Cortex of kidney (tissue), 1 donor: ENCODE measurements at places on chromosomes 2 and 18.

GRCh38 chr2:165067643-165068486 is 112.5 kb upstream of the SLC38A11 start:
- DNase-seq, result no peak

- no peak for DNase-seq
These were observed 154.9 kb upstream of the TTC39C start for GRCh38 chr18:23859466-23860336.

- DNase-seq, result no peak
These were observed 2.2 kb downstream of the PLEKHA3 start for GRCh38 chr2:178482437-178482836.

GRCh38 chr2:112585873-112586464 is 1.6 kb downstream of the CHCHD5 start:
- no peak for DNase-seq

DNA sequence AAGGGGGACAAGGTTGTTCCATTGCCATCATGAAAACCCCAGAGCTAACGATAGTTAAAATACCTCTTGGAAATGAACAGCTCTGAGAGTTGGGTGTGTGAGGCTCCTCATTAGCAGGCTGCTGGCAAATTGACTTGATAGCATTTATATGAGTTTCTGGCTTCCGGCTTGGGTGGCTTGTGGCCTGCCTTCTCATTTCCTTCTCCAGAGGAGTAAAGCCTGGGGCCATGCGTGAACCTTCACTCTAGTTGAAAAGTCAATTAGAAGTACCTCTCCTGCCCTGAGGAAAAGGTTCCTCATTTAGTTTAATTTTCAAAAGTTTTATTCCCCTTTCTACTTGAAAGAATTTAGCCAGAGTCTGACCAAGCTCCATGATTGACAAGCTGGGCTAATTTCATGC is 67.1 kb downstream of the MGAT5 start:
- no peak for DNase-seq

GRCh38 chr2:106280224-106280623 is 86.1 kb upstream of the UXS1 start:
- no peak for DNase-seq

DNA sequence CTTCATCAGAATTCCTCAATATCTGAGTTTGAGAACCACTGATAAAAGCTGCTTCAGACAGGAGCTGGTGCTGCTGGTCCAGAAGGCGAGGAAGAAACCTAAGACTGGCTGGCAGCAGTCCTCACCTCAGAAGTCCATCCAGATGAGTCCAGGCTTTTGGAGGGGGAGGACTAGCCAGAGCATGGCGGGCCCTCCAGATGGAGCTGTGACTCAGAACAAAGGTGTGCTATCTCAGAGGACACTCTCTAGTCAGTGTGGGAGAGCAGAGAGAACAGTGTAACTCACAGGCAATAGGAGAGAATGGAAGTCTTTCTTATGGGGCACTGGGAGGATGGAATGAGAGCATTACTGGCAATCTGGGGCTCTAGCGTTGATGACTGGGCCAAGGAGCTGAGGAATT is 191.4 kb downstream of the NYAP2 start:
- DNase-seq, result no peak

GRCh38 chr2:26356771-26357170 is 10.2 kb upstream of the ADGRF3 start:
- no peak for DNase-seq

DNA sequence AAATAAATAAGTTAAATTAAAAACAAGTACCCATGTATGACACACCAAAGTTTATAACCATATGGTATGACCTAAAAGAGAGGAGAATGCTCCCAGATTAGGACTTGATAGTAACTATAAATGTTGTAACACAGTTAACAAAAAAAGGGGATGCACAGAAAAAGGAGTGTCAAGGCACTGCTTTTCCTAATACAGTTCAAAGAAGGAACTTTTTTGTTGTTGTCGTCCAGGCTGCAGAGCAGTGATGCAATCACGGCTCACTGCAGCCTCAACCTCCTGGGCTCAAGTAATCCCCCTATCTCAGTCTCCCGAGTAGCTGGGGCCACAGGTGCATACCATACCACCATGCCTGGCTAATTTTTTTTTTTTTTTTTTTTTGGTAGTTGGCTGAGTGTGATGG is 2.7 kb downstream of the NARS1 start:
- no peak for DNase-seq

DNA sequence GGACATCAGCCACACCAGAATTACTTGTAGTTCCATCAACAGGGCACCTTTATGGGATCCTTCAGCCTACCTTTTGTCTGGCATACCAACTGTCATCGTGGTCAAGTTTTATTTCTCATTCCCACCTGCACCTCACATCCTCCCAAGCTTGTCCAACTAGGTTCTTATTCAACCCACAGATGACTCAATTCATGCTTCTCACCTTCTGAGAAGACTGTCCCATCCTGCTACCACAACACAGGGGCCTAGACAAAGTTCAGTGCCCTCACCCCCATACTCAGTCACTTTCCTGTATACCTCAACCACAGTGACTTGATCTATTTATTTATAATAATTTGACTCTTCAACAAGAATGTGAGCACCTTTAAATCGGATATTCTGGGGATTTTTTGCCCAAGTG is 114.4 kb upstream of the ACVR1C start:
- DNase-seq, result no peak

GRCh38 chr2:148876595-148877402 is 1.8 kb downstream of the KIF5C start:
- no peak for DNase-seq

- DNase-seq, result no peak
These were observed 80.3 kb downstream of the INSIG2 start for GRCh38 chr2:118168615-118169014.

DNA sequence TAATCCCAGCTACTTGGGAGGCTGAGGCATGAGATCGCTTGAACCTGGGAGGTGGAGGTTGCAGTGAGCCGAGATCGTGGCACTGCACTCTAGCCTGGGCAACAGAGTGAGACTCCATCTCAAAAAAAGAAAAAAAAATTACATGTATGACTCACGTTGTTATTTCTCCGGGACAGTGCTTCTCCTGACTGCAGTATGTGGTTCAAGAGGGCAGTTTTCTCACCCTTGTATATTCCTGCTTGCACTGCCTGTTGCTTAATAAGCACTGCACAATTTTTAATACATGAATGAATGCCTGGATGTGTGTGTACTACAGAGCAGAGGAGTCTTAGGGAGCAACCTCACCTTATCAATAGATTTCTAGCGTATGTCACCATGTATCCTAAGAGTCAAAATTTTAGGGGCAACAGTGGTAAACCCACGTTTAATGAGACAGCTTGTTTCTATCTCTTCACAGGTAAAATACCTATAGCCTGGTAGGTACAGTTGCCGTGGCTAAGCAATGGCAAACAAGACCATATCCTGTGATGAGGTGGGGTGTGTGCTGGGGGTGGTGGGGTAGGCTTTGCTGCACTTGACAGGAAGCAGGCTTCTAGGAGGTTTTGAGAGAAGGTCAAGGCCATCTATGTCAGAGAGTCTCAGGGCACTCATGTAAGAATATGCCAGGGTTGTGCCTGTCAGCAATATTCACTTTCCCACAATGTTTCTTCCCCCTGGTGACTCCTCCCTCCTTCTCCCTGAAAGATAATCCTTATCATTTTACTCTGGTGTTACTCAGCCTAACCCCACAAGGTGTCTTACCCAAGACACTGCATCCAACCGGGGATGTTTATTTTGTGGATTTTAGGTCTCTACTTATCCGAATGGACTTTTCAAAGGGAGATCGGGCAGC is 36.9 kb upstream of the MEX3C start:
- DNase-seq, result no peak

DNA sequence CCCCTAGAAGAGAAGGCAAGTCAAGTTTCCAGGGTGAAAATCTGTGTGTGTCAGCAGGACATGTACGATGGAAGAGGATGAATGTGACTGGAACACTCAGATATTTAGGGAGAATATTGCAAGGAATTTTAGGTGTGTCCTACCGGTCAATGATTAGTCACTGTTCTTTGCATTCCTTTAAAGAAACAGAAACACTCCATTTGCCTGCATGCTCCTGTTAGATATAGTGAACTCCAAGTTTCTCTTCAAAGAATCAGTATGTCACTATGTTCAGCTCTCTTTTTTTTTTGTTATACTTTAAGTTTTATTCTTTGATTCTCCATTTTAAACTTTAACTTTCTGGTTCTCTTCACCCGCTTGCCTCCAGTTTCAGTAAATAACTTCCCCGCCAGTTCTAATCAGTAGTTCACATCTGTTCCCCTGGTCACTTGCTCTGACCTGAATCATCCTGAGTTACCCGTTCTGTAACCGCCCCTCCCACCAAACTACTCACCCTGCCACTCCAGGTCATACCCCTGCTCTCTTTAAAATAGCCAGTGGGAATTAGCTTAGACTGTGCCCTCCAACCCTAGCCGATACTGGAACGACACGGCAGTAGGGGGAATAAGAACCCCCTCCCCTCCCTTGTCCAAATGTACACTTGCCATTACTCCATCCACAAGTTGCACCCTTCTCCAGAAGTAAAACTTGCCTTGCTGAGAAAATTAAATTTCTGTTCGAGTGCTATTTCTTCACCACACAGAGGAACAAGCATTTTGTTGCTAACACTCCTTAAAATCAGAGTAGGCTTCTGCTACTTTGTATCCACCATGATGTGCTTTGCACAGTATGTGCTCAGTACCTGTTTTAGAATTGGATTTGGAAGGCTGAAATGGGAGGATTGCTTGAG is 268.4 kb downstream of the METTL4 start:
- no peak for DNase-seq

GRCh38 chr2:76444732-76445131 is 734.0 kb upstream of the GCFC2 start:
- DNase-seq, result no peak

DNA sequence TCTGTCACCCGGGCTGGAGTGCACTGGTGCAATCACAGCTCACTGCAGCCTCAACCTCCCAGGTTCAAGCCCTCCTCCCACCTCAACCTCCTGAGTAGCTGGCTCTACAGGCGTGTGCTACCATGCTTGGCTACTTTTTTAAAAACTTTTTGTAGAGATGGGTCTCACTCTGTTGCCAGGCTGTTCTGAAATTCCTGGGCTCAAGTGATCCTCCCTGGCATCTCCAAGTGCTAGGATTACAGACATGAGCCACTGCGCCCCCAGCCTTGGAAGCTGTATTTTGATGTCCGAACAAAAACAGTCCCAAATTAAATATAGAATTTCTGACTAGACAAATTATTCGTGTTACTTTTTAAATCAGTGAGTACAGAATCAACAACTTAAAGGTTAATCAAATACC is 97.4 kb downstream of the ZNF516 start:
- DNase-seq, result no peak

DNA sequence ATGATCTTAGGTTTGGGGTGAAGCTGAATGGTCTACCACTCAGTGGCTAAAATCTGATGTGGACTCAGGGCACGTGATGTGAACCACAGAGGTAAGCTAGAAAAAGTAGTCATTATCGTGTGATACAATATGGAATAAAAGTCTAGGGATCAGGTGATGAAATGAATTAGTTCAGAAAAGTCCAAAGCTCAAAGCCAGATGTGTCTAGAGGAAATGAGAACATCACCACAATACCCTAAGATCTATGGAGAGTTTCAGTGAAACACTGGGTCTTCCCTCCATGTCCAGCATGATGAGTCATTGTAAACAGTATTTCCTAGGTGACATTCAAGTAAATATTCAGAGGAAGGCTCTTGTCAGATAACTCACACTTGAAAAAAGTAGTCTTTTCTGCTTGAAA is 1257.4 kb upstream of the ZEB2 start:
- no peak for DNase-seq

DNA sequence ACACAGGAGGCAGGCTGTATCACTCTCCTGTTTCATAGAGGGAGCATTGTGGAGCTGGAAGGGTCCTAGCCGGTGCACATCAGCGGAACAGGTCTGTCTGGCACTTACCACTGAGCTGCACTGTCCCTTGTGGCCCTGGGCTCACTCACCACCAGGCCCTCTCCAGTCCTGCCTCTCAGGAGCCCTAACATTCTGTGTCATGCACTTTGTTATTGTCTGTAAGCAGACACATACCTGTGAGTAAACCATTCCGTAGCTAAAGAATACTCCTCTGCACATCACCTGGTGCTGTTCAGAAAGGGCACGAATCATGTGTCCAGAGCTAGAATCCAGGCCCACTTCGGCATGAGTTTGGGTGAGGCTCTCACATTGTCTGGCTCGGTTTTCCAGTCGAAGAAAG is 93.6 kb downstream of the CRIM1 start:
- DNase-seq, result no peak

GRCh38 chr2:231204581-231204980 is 6.2 kb downstream of the ARMC9 start:
- DNase-seq, result no peak

DNA sequence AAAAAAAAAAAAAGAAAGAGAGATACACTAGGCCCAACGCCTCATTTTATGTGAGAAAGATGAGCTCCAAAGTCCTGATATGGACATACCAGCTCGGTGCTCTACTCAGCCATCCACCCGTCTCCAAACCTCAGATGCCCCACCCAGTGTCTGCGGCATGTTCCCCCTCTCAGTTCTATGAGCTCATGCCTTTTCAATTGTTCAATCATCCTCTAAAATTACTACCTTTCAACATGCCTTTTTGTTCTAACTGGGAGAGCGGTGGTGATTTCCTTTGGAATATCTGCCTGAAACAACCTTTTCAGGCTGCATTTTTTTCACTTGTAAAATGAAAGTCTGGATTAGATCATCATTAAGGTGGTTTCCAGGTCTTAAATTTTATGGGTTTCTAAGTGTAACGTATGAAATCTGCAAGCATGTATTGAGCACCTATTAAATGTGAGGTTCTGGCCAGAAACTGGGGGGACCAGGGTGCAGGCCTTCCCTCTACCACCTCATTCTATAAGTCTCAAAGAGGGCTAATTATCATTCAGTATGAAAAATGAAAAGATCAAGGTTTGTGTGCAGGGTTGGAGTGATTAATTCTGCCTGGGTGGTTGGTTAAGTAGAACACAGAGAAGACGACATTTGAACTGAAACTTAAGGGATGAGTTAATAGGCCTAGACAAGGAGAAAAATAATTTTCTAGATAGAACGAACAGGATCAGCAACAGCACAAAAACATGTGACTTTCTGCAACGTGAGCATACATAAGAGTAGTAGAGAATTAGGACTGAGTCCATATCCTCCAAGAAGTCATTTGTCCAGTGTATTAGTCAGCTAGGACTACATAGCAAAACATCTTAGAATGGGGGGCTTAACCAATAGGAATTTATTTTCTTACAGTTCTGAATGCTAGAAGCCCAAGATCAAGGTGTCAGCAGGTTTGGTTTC is 87.4 kb upstream of the GLS start:
- DNase-seq, result no peak

DNA sequence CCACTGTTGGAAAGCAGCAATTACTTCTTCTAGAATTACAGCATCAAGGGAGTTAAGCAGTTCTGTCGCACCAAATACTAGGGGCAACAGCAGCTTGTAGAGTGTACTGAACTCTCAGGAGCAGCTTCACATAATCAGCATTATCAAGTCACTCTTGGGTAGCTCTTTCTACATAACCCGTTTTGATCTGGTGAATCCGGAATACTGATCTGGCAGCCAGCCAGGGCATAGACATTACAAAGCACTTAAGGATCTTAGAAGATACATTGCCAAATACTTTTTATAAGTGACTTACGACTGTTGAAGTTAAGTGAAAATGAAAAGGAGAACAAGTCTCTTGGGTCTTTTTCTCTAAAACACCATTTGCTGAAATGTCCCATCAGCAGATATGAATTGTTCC is 73.2 kb upstream of the NETO1 start:
- DNase-seq, result no peak

GRCh38 chr18:33611525-33612135 is 33.6 kb downstream of the ASXL3 start:
- DNase-seq, result no peak

GRCh38 chr18:11398625-11399024 is 210.8 kb upstream of the SLC35G4 start:
- no peak for DNase-seq
